ENCODE measurements at places on chromosomes 4 and X.

DNA sequence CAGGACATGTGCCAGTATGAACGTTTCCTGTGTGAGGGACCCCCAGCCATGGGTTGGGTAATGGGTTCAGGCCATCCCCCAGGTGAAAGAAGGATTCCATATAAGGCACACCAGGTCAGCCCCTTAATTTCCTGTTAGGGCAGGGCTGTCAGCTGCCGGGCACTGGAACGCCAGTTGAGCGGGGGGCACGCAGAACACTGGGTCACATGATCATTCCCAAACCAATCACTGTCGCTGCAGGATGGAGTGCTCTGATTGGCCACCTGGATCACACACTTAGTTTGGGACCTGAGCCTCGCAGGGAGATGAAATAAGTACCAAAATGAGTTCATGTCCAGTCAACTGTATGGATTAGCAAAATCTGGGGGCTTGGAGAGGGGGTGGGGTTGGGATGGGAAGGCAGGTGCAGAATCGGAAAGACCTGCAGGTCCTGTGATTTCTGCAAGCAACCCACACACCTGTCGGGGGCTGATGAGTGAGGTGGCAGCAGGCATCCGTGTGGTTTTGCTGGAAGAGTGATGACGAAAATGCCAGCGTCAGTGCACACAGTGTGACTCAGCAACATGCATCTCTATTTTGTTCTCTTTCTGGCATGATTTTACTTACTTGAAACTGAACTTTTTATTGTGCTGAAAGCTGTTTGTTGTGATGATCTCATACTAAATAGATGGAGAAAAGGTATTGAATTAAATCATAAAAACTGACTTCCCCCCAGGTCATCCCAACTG lies 32.2 kb downstream of the RNF212 start:
- no peak for DNase-seq

- no peak for DNase-seq
Measured at GRCh38 chr4:96670381-96670780, 830.5 kb downstream of the PDHA2 start.

GRCh38 chr4:24032371-24032989 lies 142.6 kb upstream of the PPARGC1A start:
- DNase-seq, result no peak

DNA sequence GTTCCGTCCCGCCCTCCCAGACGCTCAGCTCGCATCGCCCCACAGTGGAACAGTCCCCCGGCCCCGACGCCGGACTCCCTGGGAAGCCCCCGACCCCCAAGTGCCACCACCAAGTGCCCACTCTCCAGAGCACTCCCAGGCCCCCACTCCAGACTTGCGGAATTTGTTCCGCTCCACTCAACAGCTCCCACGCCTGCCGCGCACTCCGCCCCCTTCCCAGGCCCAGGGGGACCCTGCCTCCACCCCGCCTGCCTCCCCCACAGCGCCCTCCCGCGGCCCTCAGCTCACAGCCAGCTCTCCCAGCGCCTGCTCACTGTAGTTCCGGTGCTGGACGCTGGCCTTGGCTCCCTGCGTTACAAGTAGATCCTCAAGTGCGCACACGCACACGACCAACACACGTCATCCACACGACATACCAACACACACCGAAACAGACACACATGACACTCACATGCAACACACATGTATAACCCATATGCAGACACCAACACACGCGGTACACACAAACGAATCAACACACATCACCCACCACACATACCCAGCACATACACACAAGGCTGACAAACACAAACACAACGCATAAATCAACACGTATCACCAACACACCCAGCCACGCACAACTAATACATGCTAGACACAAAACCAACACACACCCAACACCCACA lies 8.0 kb downstream of the MSX1 start:
- DNase-seq, result no peak

DNA sequence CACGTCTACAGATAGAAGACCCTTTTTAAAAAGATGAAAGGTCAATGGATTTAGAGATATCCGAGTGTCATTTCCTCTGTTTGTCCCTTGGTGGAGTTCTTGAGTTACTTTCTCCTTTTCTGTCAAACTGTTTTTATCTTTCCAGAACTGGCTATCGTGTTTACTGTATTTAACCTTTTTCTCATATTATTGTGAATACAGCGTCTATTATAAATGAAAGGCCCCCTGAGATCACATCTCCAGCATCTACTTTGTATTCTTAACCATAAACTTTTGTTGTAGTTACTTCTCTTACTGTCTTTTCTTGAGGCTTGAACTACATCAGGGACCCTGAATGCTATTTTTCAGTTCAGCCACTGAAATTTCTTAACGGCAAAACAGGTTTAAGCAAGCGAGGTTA lies 4.0 kb upstream of the PCDH7 start:
- DNase-seq, result peak; percentile 80

DNA sequence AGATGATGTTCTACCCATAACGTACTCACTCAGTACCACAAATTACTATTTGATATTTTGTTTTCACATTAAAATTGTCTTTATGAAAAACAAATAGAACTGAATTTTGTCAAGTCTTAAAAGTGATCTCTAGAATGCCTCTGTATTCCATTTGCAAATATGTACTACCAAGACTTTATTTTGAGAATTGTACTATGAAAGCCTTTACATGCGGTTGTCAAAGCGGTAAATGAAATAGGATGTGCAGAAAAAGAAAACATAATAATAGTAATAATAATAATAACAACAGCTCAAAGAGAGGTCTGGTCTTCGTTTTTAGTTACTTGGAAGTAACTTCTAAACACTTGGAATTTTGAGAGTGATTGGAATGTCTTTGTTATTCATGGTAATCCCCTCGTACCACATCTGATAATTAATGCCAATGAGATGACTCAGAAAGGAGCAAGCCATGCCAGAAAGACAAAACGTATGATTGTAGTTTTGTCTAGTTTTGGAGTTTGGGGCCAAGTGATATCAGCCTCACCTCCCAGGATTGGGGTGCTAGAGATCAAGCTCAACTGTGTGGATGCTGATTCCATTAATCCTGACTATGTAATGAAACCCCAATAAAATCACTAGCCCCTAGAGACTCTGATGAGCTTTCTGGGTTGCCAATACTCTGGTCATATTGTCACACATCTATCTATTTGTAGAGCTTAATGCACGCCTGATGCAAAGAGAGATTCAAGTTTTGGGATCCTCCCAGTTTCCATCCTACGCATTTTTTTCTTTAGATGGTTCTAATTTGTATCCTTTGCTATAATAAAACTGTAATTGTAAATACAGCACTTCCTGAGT lies 20.2 kb upstream of the CTSO start:
- DNase-seq, result peak; percentile 58

- DNase-seq, result no peak
Measured at GRCh38 chr4:94527556-94528233, 76.0 kb downstream of the PDLIM5 start.
